ENCODE measurements at places on chromosomes 3 and 15.

GRCh38 chr3:195597229-195597628, 13.5 kb upstream of the APOD start:
- DNase-seq = no peak

- no peak for DNase-seq
Observed at GRCh38 chr3:66342717-66343356, 122.0 kb downstream of the SLC25A26 start.

DNA sequence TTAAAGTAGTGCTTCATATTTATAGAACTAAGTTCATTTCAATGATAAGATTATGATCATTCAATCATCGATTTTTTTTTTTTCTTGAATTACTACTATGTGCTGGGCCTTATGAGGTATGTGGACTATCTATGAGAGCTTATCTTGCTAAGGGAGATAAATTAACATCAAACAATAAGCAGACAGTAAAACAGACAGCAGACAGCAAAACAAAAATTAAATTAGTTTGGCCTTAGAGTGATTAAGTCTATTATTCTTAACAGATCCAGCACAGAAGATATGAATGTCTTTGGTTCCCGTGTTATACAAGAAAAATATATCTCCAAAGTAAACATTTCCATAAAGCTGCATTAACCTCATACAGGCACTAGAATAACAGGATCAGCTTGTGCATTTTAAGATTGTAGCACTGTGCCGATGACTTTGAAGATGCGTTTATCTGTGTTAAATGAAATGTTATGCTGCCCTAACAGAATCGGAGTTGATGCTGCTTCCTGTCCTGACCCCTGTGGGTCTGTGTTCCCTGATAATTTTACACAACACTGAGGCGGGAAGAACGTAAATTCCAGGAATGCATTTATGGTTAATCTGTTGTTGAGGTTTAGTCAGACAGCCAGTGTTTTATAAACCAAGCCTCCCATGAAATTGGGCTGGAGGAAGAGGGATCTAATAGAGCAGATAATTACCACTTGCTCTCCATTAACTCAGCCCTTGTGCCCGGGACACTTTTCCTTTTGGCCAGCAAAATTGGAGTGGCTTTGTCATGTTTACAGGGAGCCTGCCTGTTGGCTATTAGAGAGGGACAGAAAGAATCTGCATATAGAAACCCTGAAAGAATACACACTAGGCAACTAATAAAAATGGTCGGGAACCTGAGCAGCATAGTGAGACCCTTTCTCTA, 80.8 kb downstream of the GHSR start:
- DNase-seq = no peak

- DNase-seq = no peak
Observed at GRCh38 chr3:129611812-129612533, 5.5 kb upstream of the PLXND1 start.

DNA sequence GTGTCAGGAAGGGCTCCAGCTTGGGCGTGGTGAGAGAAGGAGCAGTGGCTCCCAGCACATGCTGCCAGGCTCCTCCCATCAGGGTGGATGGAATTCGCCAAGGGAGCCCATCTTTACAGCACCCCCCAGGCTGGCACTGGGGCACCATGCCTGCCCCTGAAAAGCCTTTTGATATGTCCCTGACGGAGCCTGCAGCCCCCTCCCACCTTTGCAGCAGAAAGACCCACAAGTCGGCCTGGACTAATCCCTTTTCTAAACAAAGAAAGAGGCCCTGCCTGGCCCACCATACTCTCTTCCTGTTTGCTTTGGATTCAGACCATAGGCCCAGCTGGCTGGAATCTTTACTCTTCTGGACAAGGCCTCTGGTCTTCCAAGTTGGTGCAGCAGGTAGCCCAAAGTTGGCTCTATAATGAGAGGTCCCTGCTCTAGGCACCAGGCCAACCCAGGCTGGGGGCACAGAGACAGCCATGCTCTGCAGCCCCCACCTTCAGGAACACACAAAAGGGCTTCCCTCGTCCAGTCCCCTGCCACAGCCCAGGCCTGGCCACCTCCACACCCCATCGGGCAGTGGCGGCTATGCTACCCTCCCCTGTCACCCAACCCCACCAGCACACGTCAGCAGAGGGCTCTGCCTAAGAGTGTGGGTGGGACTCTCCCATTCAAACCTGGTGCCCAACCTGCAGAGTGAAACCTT, 5.4 kb downstream of the ANPEP start:
- DNase-seq = no peak

DNA sequence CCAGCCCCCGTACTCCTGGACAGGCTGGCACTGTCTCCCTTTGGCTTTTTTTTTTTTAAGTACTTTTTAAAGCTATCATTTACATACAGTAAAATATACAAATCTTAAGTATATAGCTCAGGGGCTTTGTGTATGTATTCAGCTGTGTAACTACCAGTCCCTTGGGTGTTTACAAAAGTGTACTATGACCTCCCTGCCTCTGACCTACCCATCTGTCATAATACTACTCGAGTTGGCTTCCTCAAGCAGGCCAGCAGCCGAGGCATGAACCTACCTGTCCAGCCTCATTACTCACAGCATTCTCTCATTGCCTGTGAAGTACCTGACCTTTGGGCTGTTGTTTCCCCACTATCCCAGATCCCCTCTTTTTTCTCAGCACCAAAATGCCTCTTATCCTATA, 33.2 kb downstream of the ABHD2 start:
- DNase-seq = no peak

GRCh38 chr15:95304151-95304946, 1026.2 kb upstream of the NR2F2 start:
- no peak for DNase-seq

DNA sequence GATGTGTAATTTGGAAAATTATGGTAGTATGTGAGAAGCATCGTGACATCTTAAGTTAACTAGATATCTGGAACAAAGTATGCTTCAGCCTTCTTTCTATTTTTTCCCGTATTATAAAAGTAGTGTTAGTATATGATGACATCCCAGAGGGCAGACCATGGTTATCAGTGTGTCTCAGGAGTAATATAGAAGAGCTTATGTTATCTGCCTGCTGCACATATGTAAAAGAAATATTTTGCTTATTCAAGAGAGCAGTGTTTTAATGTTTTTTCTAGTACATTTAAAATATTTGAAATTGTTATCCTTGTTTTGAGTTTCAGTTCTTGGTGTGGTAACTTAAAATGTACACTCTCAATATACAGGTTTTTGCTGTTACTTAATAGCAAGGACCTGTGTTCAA, 24.1 kb downstream of the PLCL2 start:
- DNase-seq = no peak

DNA sequence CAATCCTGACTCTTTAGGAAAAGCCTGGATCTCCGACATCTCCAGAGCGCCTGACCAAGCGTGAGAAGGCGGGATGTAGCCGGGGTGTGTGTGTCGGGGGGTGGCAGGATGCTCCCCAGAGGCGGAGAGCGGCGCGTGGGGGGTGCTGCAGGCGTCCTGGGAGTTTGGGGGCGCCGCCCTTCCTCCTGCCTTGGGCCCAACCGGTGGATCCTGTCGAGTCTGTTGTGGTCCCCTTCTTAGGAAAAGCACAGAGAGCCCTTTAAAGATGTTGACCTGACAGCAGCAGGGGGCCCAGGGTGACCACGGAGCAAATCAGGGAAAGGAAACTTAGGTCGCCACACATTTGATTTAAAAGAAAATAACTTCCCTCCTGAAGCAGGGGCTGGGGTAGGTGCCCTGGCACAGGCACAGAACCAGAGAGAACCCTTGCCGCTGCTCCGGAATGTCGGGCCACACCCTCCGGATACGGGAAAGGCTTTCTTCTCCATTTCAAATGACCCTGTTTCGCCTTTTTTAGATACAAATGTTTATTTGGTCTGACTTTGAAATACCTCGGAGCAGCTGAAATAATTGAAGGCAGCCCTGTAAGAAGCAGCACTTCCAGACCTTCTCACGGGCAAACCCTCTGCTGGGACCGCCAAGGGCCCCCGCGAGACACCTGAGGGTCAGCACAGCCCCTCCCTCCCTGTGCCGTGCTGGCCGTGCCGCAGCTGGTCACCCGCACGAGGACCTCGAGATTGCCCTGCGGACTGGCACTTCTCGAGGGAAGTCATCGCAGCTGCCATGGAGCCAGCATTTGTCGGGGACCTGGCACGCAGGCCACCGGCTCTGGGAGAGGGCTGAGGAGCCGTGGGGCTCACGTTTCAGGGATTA, 102.9 kb upstream of the KLF13 start:
- no peak for DNase-seq

DNA sequence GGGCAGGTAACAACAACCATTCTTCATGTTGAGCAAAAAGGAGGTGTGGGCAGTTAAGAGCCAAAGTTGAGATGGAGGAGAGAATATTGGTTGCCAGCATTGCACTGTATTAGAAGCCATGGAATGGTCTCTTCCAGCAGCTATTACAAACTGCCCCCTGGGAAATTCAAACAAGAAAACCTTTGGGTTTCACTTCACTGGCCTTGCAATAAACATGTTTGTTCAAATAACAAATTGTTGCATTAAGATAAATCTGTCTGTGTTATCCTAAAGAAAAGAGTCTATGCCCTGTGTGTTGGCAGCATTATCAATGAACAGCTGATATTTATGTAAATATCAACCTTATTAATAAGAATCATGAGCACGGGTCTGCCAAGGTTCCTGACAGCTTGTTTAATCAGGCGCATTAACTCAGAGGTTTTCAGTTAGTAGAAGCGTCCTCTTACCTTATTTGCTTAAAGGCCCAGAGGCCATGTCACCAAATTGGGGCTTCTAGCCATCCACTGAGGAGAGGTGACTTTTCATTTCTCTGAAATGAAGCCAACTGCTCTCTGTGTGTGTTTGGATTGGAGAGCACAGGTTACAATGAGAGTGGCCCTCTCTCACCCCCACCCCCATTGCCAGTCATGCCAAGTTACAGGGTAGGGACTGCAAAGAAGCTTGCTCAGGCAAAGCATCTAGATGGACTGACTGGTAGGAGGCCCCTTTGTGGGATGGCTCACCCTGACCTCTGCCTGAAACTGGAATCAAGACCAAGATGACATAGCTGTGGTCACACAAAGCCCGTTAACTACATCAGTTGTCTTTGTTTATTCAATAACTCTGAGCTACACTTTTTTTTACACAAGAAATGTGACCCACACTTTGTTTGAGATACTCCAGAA, 10.5 kb downstream of the FILIP1L start:
- DNase-seq = peak; percentile 19

DNA sequence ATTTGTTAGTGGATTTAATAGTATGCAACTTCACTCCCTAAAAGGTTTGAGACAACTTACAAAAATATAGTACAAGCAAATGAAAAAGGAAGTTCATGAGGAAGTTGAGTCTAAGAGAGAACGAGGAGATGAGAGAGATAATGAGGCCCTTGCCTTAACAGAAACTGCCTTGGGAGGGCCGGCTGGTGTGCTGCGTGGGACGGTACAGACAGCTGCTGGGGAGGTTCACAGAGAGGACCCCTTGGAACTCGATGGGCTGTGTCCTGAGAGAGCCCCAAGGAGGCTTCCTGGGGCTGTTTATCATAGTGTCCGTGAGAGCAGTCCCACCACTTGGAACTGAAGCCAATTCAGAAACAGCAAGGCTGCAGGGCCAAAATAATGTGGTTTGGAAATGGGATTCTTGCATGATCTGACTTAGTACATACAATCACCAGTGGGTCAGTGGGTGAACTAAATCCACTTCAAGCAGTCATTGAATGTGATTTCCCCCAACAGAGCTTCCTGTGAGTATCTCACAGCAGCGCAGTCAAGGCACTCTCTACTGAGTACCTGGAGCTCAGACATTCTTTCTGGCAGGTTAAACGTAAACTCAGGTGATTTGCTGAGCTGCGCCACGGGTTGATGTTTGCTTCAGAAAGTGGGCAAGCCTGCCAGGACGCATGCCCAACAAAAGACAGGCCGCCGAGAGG, 90.8 kb downstream of the CRTC3 start:
- DNase-seq = peak; percentile 40

DNA sequence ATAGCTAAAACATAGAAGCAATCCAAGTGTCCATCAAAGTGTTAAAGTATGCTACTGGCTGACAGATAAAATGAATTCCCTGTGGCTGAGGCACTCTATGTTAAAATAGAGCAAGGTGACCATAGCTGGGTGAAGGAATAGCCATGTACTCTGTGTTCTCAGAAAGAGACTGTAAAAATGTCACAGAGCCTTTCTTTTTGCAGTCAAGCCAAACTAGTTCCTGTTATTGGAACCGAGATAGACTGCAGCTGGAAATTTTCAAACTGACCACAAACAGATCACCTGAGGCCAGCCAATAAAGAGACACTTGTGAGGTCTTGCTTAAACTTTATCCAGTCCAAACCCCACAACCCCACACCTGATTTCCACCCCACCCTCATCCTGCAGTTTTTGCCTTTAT, 422.8 kb upstream of the NAALADL2 start:
- no peak for DNase-seq

GRCh38 chr15:89358755-89359439, 24.3 kb upstream of the POLG start:
- DNase-seq = peak; percentile 86

DNA sequence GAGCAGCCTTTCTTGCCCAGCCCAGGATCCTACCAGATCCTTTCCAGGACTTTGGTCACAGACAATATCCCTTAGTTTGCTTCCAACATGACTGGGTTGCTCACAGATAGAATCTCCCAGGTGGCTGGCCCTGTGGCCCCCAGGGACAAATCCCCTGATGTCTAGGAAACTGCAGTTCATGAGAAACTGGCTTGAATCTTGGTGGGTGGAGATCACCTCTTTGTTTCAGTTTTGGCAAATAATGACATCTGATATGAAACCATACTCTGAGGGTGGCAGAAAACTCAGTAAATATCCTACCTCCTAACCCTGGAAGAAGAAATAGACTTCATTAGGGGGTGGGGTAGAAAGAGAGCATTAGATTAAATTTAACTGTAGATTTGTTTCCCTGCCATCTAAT, 44.1 kb upstream of the PFN2 start:
- no peak for DNase-seq

DNA sequence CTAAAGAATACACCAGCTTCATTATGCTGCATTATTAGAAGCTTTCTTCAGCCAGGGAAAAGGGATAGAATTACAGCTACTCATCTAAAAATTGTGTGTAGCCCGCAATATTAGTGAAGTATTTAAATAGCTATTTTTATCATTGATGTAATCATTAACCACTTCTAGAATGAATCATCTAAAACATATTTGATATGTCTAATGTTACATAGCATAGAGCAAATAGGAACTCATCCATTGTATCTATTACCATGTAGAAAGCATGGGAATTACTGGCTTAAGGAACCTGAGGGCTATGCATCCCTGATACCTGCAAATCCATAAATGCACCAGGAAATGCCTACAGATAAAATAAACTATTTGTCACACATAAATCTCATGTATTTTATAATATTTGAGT, 54.5 kb upstream of the VGLL3 start:
- DNase-seq = no peak
